Fibroblast of lung (primary cell): ENCODE measurements at places on chromosomes 4 and X. TPM values are rescaled to one million over a fixed set of nuclear protein-coding genes. Genes with fewer than 3 reads are reported as not detected.

The SRPX gene
- polyA plus RNA-seq = 141 and 180 TPM in 2 replicates

The DCHS2 gene
- not detected in 2 replicates for polyA plus RNA-seq

DNA sequence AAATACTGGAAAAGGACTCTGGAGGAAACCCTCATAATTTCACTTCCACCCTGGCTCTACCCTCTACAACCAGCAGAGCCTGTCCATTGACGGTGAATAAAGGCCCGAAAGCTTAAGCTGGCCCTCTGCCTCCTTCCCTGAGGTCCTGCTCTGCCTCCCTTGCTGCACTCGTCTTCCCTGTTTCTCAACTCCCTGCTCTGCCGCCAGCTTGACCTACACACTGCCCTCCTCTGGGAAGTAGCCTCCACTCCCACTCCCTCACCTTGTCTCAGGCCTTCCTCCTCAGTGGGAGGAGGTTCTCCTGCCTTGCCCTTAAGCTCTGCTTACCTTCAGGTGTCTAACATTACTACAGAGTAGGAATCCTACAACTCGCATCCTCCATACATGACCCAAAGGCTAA lies 608.6 kb upstream of the NR3C2 start:
- H3K4me3 ChIP-seq = no peak overlapping the region
- no peaks in the 10 kb centered on the region for H3K27me3 ChIP-seq
- H3K36me3 ChIP-seq = no peaks in the 10 kb centered on the region
- H3K4me1 ChIP-seq = no peaks in the 10 kb centered on the region

The GC gene
- polyA plus RNA-seq = not detected in 2 replicates

- no peak overlapping the region for H3K27ac ChIP-seq
- no peaks in the 10 kb centered on the region for H3K27me3 ChIP-seq
- no peak for DNase-seq
- H3K4me1 ChIP-seq = no peaks in the 10 kb centered on the region
- no peaks in the 10 kb centered on the region for H3K36me3 ChIP-seq
These were observed 705.9 kb downstream of the FSTL5 start for GRCh38 chr4:161457906-161458305.

GRCh38 chr4:175562542-175562941 lies 249.5 kb downstream of the GPM6A start:
- no peaks in the 10 kb centered on the region for H3K36me3 ChIP-seq
- no peaks in the 10 kb centered on the region for H3K27me3 ChIP-seq
- no peak overlapping the region for H3K4me3 ChIP-seq

The PSAPL1 gene
- polyA plus RNA-seq = not detected in 2 replicates

GRCh38 chrX:54695816-54696487 lies 102.1 kb downstream of the ITIH6 start:
- no peak overlapping the region for H3K4me3 ChIP-seq
- no peaks in the 10 kb centered on the region for H3K36me3 ChIP-seq
- H3K27ac ChIP-seq = no peak overlapping the region
- H3K4me1 ChIP-seq = no peaks in the 10 kb centered on the region

GRCh38 chrX:138885886-138886285 lies 174.4 kb upstream of the FGF13 start:
- no peaks in the 10 kb centered on the region for H3K36me3 ChIP-seq
- H3K27me3 ChIP-seq = no peaks in the 10 kb centered on the region
- peak; percentile 76 for DNase-seq

GRCh38 chrX:20521222-20521621 lies 254.5 kb upstream of the RPS6KA3 start:
- H3K4me1 ChIP-seq = no peaks in the 10 kb centered on the region
- no peak overlapping the region for H3K4me3 ChIP-seq

DNA sequence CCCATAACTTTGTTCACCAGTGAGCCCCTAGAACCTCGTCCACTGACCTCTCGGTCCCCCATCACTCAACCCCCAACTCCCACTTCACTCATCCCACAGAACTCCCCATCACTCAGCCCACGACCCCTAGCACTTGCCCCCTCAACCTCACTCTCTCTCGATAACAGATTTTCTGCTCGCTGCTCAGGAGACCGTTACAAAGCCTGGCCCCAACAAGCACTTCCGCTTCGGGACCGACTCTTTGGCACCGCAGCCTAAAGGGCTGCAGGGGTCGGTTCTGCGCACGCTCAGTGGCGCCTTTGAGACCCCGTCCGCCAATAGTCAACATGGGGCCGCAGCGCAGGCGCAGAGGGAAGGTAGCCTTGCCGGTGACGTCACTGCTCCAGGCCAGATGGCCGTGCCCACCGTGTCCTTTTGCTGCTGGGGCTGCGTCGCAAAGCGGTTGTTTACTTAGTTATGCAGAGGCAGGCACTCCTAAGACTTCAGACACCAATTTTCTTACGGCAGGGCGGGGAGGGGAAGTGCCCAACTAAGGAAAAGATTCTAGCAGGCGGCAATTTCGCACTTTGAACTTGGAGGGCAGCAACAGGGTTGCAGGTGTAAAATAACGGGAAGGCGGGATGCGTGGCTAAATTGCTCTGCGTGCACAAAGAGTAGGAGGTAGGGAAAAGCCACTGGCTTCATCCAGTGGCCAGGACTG lies at the start of gene ZNF182:
Gene ZNF182, minus strand, starts transcription at position 232 of the 700 bp plus-strand sequence. CDS start 1,380 bp downstream, outside the sequence.
- no peaks in the 10 kb centered on the region for H3K36me3 ChIP-seq
- peak within 1 kb of the TSS; percentile 69 for H3K27ac ChIP-seq
- H3K27me3 ChIP-seq = no peaks in the 10 kb centered on the region
- peak within 1 kb of the TSS; percentile 78 for H3K4me3 ChIP-seq

The RHOH gene
- polyA plus RNA-seq = 0.02 TPM in 1 of 2 replicates, not detected in the other

DNA sequence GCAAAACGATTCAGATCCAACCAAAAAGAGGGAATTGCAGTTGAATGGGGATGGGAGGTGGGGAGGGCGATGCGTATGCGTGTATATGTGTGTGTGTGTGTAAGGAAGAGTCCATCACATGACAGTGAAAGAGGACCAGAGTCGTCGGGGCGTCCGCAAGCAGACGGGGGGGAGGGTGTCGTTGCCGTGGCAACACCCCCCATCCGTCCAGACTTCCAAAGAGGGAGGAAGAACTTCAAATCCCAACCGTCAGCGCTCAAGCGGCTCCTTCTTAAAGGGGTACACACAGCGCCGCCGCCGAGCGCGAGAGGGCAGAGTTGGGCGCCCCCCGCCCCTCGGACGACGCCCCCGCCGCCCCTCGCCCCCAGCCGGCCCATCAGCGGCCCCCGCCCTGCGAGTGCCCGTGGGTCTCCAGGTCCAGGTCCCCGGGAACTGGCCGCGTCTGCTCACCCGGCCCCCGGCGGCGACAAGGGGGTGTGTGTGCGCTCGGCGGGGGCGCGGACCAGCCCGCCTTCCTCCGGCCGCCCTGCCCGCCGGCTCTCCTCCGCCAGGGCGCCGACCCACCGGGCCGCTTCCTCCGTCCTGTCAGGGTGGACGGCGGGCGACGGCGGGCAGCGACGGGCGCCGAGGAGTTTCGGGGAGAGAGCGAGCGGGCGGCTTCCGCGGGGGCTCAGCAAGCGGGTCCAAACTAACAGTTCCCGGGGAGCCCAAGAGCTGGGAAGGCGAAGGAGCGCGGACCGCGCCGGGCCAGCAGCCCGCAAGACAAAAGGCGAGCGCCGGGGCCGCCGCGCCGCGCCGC lies 685 bp downstream of the LCORL start:
- no peaks in the 10 kb centered on the region for H3K4me1 ChIP-seq
- H3K4me3 ChIP-seq = peak overlapping the region; percentile 98
- no peaks in the 10 kb centered on the region for H3K36me3 ChIP-seq
- no peaks in the 10 kb centered on the region for H3K27me3 ChIP-seq

- no peak overlapping the region for H3K4me3 ChIP-seq
- H3K4me1 ChIP-seq = no peaks in the 10 kb centered on the region
- DNase-seq = peak; percentile 58
- H3K36me3 ChIP-seq = no peaks in the 10 kb centered on the region
- no peak overlapping the region for H3K27ac ChIP-seq
- no peaks in the 10 kb centered on the region for H3K27me3 ChIP-seq
These were observed 70.0 kb upstream of the FAM241A start for GRCh38 chr4:112075129-112075753.

GRCh38 chrX:123626962-123627361 lies 105.9 kb downstream of the THOC2 start:
- no peak overlapping the region for H3K4me3 ChIP-seq
- H3K4me1 ChIP-seq = peaks cover 2% of the 10 kb centered on the region
- H3K27me3 ChIP-seq = no peaks in the 10 kb centered on the region
- DNase-seq = no peak
- H3K36me3 ChIP-seq = peaks cover 2% of the 10 kb centered on the region
- H3K27ac ChIP-seq = no peak overlapping the region

- H3K4me3 ChIP-seq = no peak overlapping the region
- H3K27me3 ChIP-seq = no peaks in the 10 kb centered on the region
- no peak for DNase-seq
- H3K4me1 ChIP-seq = peaks cover 3% of the 10 kb centered on the region
These were observed 33.9 kb upstream of the FAM241A start for GRCh38 chr4:112111306-112111705.

The PAGE2 gene
- polyA plus RNA-seq = not detected in 2 replicates

The MAGEA9B gene
- polyA plus RNA-seq = not detected in 2 replicates
